ENCODE measurements at places on chromosomes 7 and 10. TPM values are rescaled to one million over a fixed set of nuclear protein-coding genes. Genes with fewer than 3 reads are reported as not detected.

The TBC1D12 gene
- total RNA-seq = 13.6 TPM

GRCh38 chr7:123792547-123792946 is 43.7 kb upstream of the WASL start:
- no peak for DNase-seq

DNA sequence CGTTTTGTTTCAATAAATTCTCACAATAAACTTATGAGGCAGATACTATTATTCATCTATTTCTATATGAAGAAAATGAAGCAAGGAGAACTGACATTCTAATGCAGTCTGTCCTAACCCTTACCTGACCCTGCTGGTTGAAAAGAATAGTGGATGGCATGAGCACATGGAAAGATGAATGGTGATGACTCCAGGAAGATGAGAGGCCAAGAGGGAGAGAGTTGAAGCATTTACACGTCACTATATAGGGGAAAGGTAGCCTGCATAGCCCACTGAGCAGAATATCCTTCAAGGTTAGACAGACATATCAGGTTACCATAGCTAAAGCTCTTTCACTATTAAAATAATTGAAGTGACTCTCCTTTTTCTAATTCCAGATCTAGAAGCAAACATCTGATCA is 163.9 kb upstream of the CDK1 start:
- no peak for DNase-seq

DNA sequence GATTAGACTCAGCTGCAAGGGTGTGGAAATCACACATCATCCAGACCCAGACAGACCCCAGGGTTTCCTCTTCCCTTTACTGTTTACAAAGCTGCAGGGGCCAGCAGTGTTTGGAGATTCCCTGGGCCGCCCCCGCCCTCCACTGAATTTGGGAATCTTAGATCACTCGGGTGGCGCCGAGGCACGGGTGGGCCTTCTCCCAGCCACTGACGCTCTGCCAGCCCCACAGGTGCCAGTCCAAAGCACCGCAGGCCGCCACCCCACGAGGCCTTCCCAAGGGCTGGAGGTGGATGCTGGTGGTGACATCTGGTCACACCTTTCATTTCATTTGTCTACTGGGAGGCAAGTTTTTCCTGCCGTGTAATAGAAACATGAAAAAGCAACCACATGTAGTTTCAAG is 439.4 kb upstream of the FOXK1 start:
- DNase-seq = no peak

The PON1 gene
- not detected for total RNA-seq

The ZNF722 gene
- not detected for total RNA-seq

- no peak for DNase-seq
These were observed 48.1 kb downstream of the GNAI1 start for GRCh38 chr7:80182630-80183276.

The HGF gene
- total RNA-seq = not detected

The ELFN1 gene
- 1.3 TPM for total RNA-seq

DNA sequence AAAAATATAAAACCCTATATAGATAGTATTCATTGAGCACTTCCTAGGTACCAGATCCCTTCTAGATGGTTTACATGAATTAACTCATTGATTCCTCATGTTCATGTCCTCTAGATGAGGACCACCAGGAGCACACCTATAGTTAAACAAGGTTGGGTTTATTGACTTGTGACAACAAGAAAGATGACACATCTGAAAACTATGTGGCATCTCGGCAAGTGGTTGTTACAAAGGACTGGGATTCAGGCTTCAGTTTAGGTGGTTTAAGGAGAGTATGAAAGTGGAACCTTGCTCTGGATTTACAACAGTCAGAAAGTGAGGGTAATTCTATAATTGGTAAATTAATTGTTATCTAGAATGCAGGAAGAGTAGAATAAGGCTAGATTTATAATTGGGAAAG is 99.0 kb upstream of the PHF14 start:
- no peak for DNase-seq

DNA sequence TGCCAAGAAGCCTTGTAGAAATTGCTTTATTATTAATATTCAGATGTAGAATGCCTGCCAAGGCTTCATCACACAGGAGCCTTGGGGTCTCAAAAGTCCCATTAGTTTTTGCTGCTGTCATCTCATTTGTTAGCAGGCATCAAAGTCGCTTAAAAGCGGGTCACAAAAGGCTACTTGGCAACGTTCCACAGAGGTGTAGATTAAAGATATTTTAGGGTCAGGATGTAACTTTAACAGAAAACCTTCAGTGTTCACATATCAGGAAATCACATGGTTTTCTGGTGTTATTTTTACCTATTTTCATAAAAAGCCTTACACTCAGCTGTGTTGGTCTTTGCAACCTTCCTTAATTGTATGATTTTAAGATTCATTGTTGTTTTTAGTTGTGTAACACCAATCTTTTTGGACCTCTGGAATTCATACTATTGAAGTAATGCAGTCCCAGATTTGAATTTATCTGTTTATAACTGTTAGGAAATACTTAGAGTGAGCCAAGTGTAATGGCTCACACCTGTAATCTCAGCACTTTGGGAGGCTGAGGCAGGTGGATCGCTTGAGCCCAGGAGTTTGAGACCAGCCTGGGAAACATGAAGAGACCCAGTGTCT is 65.3 kb downstream of the TET1 start:
- no peak for DNase-seq

GRCh38 chr7:142345811-142346210 is 88.0 kb upstream of the PRSS58 start:
- no peak for DNase-seq

- DNase-seq = no peak
These were observed 410.8 kb upstream of the ETV1 start for GRCh38 chr7:14400271-14400670.

The TMEM229A gene
- not detected for total RNA-seq

DNA sequence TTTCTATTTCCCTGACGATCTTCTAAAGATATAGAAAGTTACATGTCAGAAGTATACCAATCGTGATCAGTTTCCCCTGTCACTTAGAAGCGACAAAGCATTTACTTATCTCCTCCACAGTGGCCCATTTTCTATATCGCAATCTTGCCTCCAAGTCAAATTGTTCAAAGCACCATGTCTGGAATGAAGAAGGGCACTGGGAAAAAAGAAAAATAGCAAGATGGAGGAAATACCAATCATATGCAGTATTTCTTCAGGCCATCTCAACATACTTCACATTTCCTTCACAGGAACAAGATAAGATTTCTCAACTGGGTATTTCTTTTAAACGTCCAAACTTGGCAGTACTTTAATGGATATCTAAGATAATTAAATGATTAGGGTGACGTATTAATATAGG is 63.3 kb upstream of the IL6 start:
- no peak for DNase-seq

The BICC1 gene
- total RNA-seq = 0.49 TPM

- no peak for DNase-seq
These were observed 45.9 kb downstream of the TSPAN15 start for GRCh38 chr10:69497231-69497561.

The INA gene
- total RNA-seq = not detected

The CPA1 gene
- not detected for total RNA-seq

GRCh38 chr10:36771725-36772124 is 353.7 kb upstream of the ANKRD30A start:
- DNase-seq = no peak

The FAM131B gene
- 0.06 TPM for total RNA-seq

Data from NCI-H460 (cell line).